ENCODE measurements at places on chromosomes 16 and 17. TPM values are rescaled to one million over a fixed set of nuclear protein-coding genes. Genes with fewer than 3 reads are reported as not detected.

MXRA7 gene
- 313 TPM for total RNA-seq

TOP2A gene
- 7.3 TPM for total RNA-seq

TBC1D3 gene
- total RNA-seq: not detected

KRTAP17-1 gene
- not detected for total RNA-seq

KRT17 gene
- total RNA-seq: not detected

FOXJ1 gene
- not detected for total RNA-seq

P2RX5 gene
- 9.9 TPM for total RNA-seq

RNF135 gene
- total RNA-seq: 3.4 TPM

ALOX15 gene
- 1.3 TPM for total RNA-seq

FADS6 gene
- total RNA-seq: not detected

- H3K4me1 ChIP-seq: peaks cover 45% of the 10 kb centered on the region
- H3K36me3 ChIP-seq: no peaks in the 10 kb centered on the region
- no peak overlapping the region for H3K4me3 ChIP-seq
- no peak for DNase-seq
Measured at GRCh38 chr16:67989322-67990017, 9.2 kb upstream of the DPEP3 start.

GRCh38 chr16:82034981-82035612, at the start of gene HSD17B2:
Gene HSD17B2 (plus strand): TSS chr16:82035253. CDS start chr16:82035425, 172 bp downstream.
- H3K36me3 ChIP-seq: no peaks in the 10 kb centered on the region
- no peak within 1 kb of the TSS for H3K27ac ChIP-seq
- DNase-seq: no peak
- peaks cover 8% of the 10 kb centered on the region for H3K27me3 ChIP-seq

DNA sequence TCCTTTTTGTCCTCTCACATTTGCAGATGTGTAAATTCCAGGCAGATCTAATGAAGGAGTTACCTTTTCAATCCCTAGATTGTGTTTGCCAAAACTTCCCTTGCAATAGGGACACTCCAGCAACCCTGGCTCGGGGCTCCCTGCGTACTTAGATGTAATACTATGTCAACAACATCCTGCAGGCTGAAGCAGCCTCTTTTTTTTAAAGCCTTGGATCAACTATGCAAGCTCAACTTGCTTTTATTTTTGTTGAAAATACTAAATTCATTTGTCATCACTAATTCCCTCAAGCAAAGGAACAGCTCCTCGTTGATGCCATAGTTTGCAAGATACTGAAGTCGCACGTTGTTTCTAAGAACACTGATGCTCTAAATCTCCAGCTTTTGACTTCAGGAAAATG, 59.1 kb downstream of the GRIN2A start:
- no peak overlapping the region for H3K4me3 ChIP-seq
- H3K27ac ChIP-seq: no peak overlapping the region

DNA sequence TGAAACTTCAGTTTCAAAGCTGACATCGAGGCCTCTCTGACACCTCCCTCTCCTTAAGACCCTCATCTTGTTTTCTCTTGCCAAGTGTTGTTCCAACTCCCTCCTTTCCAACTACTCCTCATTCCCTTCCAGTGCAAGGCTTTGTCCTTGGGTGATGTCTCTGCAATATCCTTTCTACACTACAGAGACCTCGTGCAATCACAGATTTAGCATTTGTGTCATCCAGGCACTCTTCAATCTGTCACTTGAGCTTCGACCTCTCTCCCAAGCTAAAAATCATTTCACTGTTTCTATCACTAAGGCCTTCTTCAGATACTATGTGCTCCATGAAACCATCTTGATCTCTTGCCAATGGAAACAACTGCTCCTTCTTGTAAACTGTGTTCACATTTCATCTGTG, 31.6 kb downstream of the TEKT3 start:
- no peak for DNase-seq
- no peak overlapping the region for H3K4me3 ChIP-seq
- H3K4me1 ChIP-seq: no peaks in the 10 kb centered on the region
- H3K27ac ChIP-seq: no peak overlapping the region
- H3K36me3 ChIP-seq: no peaks in the 10 kb centered on the region
- H3K27me3 ChIP-seq: no peaks in the 10 kb centered on the region

DNA sequence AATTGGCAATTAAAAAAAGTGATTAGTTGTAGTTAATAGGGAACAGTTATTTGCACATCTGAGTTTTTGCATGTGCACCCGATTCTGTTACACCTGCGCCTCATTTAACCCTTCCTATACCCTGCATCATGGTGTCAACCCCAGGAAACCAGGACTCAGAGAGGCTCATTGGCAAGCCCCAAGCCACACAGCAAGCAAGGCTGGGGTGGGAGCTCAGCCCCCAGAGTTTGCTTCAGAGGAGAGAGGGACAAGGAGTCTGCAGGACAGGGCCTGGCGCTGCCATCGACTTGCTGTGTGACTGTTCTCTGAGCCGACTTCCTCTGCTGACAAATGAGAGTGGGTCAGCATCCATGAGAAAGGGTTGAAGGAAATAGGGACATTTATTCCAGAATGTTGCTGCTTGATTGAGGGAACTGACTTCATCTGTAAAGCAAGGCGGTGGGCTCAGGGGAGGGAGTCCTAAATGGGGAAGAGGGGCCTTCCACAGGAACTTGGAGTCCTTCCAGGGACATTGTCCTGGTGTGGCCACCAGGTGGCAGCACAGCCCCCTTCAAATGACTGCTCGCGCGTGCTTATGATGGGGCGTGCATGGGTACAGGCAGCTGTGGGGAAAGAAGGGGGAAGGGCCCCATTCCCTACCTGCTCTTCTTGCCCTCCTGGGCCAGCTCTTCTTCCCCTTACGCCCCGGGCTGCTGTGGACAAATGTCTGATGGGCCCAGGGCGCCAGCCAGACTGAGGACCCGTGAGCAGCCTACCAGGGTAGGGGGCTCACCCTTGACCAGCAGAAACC, 51.6 kb downstream of the NT5M start:
- DNase-seq: peak; percentile 73
- H3K27me3 ChIP-seq: no peaks in the 10 kb centered on the region

GRCh38 chr16:73046849-73047214, 1.1 kb downstream of the ZFHX3 start:
- H3K27me3 ChIP-seq: no peaks in the 10 kb centered on the region
- H3K27ac ChIP-seq: peak overlapping the region; percentile 93
- H3K36me3 ChIP-seq: no peaks in the 10 kb centered on the region

- DNase-seq: peak; percentile 88
- H3K27me3 ChIP-seq: no peaks in the 10 kb centered on the region
- H3K4me1 ChIP-seq: peaks cover 15% of the 10 kb centered on the region
Measured at GRCh38 chr16:8674413-8675022, at the start of gene ABAT. Gene ABAT (plus strand): TSS chr16:8674617. CDS start chr16:8735740, 61,123 bp downstream.

- no peaks in the 10 kb centered on the region for H3K36me3 ChIP-seq
- H3K4me1 ChIP-seq: peaks cover 68% of the 10 kb centered on the region
- no peaks in the 10 kb centered on the region for H3K27me3 ChIP-seq
- H3K4me3 ChIP-seq: peak overlapping the region; percentile 74
- H3K27ac ChIP-seq: peak overlapping the region; percentile 84
Measured at GRCh38 chr16:56609463-56609921, 1.1 kb downstream of the MT2A start.

DNA sequence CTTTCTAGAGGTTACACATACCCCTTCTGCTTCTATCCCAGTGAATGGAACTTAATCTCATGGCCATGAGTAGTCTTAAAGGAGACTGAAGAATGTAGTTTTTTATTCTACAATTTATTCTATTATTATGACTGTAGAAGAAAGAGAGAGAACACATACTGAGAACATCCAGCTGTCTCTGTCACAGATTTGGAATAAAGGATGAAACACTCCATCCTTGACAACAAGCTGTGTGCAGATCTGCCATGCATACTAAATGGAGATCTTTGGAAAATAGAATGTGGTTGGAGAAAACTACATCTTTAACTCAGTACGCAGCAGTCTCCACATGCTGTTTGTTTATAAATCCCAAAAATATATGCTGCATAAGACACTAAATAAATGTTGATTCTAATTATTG, 54.1 kb upstream of the NUDT7 start:
- H3K27me3 ChIP-seq: no peaks in the 10 kb centered on the region
- no peak overlapping the region for H3K4me3 ChIP-seq
- DNase-seq: no peak

DNA sequence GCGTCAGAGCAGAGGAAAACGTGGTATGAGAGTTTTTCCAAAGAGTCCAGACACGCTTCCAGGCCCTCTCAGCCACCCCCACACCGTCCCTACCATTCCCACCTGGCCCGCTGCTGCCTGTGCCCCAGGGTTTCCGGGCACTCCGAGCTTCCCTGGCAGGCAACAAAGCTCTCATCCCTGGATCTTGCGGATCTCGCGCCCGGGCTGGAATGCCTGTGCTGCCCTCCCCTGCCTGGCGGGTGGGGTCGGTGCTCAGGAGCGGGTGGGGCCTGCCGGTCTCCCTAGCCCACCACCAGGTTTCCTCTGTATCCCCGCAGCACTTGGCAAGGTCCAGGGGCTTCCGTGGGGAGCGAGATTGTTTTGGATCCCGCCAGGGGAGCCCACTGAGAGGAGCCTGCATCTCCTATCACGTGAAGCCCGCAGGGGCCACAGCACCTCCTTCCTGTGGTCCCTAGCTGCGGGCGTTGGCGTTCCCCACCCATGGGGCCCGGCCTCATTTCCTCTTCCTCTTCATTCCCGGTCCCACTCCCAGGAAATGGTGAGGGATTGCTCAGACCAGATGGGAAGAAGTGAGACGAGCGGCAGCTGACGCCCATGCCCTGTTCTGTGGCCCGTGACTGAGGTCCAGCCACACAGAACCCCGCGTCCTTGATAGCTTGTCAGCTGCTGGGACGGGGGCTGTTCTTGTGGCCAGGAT, 11.0 kb downstream of the TBC1D24 start:
- H3K4me1 ChIP-seq: peaks cover 11% of the 10 kb centered on the region
- no peaks in the 10 kb centered on the region for H3K36me3 ChIP-seq
- no peak overlapping the region for H3K4me3 ChIP-seq
- no peaks in the 10 kb centered on the region for H3K27me3 ChIP-seq

DNA sequence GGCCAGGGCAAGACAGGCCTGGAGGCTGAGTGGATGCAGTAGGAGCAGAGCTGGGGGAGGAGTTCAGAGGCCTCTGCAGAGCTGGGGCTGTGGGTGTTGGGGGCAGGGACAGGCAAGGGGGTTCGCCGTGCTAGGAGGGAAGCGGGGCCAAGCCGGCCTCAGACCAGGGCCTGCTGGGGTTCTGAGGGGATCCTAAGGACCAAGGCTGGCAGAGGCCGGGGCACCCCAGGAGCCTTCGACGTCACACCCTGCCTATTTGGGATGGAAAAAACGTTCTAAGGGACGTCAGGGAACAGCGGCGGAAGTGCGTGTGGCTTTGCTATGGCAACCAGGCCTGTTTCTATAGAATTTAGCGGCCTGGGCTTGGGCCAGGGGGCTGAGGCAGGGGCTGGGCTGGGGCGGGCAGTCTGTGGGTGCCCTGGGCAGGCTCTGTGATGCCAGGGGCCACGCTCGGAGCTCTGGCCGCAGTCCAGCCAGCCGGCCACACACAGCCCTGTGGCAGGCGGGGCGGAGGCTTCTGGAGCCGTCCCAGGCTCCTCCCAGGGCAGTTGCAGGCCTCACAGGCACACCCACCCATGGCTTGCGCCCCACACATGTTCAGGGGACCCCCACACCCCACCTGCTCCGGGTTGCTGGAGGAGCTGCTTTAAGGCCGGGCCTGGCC, 3.7 kb downstream of the TRAF7 start:
- DNase-seq: peak; percentile 65
- peaks cover 58% of the 10 kb centered on the region for H3K4me1 ChIP-seq
- no peaks in the 10 kb centered on the region for H3K27me3 ChIP-seq
- peak overlapping the region; percentile 20 for H3K4me3 ChIP-seq
- no peak overlapping the region for H3K27ac ChIP-seq

DNA sequence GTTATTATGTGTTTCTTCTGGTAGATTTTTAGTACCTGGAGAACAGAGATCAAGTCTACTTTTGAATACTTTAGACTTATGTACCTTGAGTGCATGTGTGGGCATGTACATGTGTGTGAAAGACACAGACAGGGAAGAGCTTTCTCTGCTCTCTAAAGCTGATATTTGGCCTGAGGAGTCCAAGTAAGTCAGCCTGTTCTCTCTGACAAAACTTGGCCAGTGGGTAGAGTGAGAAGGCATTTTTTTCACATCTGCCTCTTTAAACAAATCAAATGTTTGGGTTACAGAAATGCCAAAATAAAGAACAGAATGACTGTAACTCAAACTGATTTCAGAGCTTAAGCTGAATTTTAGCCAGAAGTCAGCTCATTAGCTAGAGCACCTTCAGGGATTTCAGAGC, 309.7 kb upstream of the DYNLRB2 start:
- H3K36me3 ChIP-seq: no peaks in the 10 kb centered on the region
- H3K27ac ChIP-seq: no peak overlapping the region
- H3K27me3 ChIP-seq: no peaks in the 10 kb centered on the region
- H3K4me3 ChIP-seq: no peak overlapping the region
- no peaks in the 10 kb centered on the region for H3K4me1 ChIP-seq
- DNase-seq: no peak

DNA sequence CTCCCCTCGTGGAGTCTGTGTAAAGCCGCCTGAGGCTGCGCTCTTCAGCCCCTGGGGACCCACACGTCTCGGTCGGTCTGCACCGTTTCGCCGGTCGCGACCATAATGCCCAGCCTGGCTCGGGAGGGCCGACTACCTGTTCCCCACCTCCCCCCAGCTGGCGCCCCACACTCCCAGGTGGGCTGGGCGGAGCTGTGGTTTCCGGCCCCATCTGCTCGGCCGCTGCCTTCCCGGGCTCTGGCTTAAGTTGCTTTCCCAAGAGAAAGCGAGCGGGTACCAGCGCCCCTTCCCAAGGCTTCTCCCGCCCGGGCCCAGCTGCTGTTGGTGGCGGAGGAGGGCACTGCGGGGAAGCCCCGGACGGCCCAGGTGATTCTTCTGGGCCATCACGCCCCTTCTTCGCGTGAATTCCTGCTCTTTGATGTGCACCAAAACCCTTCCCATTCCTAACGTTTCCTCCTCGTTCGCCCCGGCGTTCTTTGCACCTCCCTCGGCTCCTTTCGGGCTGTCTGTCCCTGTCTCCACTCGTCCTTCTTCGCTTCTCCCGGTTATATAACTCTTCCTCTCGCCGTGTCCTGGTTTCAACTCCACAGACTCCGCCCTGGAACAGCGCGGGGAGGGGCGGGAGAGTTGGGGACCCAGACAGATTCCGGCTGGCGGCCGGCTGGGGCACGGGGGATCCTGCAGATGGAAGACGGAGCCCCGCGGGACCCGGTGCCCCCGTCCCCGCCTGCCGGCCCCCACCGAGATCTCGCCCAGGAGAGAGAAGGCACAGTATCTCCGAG, 2.0 kb downstream of the KDM6B start:
- H3K27me3 ChIP-seq: no peaks in the 10 kb centered on the region
- H3K27ac ChIP-seq: peak overlapping the region; percentile 97
- peak overlapping the region; percentile 74 for H3K4me3 ChIP-seq

GRCh38 chr16:86772671-86773353, 194.5 kb downstream of the FOXL1 start:
- no peak overlapping the region for H3K4me3 ChIP-seq
- H3K4me1 ChIP-seq: no peaks in the 10 kb centered on the region
- DNase-seq: no peak
- H3K27ac ChIP-seq: no peak overlapping the region
- H3K27me3 ChIP-seq: peaks cover 8% of the 10 kb centered on the region

DNA sequence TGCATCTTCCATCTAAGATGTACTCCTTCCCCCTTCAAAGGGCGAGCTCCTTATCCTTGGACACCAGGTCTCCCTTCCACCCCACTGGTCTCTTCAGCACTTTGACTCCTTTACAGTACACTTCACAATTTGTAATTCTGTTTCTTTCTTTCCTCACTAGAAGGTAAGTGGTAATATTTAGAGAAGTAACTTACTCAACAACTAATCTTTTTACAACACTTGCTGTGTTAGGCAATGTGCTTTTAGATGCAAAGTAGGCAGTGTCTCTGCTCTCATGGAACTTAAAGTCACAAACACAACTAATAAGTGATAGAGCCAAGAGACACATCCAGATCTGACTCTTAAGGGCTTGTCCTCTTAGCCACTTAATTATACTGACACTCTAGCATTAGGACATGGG, 6.4 kb downstream of the SIAH1 start:
- no peak for DNase-seq
- H3K4me3 ChIP-seq: no peak overlapping the region
- no peaks in the 10 kb centered on the region for H3K27me3 ChIP-seq
- H3K27ac ChIP-seq: no peak overlapping the region
- H3K36me3 ChIP-seq: no peaks in the 10 kb centered on the region
- peaks cover 15% of the 10 kb centered on the region for H3K4me1 ChIP-seq

All from heart right ventricle (tissue), 16 donors.